ENCODE measurements at places on chromosomes 16 and 17. TPM values are rescaled to one million over a fixed set of nuclear protein-coding genes. Genes with fewer than 3 reads are reported as not detected.

- H3K36me3 ChIP-seq = no peaks in the 10 kb centered on the region
- H3K27me3 ChIP-seq = no peaks in the 10 kb centered on the region
- no peaks in the 10 kb centered on the region for H3K4me1 ChIP-seq
- H3K27ac ChIP-seq = no peak overlapping the region
- no peak for DNase-seq
These were observed 73.0 kb downstream of the SLC6A2 start for GRCh38 chr16:55728797-55729196.

The MT1A gene
- 672 TPM for total RNA-seq

GRCh38 chr17:60510031-60510430, 16.0 kb downstream of the APPBP2 start:
- H3K4me1 ChIP-seq = no peaks in the 10 kb centered on the region
- H3K27ac ChIP-seq = no peak overlapping the region
- no peak overlapping the region for H3K4me3 ChIP-seq

The SLC6A4 gene
- under 0.01 TPM for total RNA-seq

DNA sequence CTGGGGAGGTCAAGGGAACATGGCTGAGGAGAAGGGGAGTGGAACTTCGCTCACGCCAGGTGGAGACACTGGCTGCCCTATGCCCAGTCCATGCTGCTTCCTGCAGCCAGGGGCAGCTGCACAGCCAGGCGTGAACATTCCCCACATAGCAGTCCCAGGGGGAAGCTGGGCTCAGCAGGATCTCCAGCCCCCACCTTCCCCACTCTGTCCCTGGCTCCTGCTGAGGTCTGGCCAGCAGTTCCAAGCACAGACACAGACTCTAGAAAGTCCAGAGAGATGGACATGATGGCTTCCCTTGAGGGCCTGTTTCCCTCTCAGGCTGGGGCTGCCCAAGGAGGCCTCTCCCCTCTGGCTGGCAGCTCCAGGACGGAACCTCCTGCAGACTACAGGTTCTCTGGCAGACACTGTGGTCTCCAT, 9.3 kb downstream of the JUP start:
- H3K27ac ChIP-seq = peak overlapping the region; percentile 89
- no peak overlapping the region for H3K4me3 ChIP-seq
- DNase-seq = no peak
- H3K27me3 ChIP-seq = no peaks in the 10 kb centered on the region
- peaks cover 66% of the 10 kb centered on the region for H3K4me1 ChIP-seq
- no peaks in the 10 kb centered on the region for H3K36me3 ChIP-seq

The MT1H gene
- total RNA-seq = not detected

DNA sequence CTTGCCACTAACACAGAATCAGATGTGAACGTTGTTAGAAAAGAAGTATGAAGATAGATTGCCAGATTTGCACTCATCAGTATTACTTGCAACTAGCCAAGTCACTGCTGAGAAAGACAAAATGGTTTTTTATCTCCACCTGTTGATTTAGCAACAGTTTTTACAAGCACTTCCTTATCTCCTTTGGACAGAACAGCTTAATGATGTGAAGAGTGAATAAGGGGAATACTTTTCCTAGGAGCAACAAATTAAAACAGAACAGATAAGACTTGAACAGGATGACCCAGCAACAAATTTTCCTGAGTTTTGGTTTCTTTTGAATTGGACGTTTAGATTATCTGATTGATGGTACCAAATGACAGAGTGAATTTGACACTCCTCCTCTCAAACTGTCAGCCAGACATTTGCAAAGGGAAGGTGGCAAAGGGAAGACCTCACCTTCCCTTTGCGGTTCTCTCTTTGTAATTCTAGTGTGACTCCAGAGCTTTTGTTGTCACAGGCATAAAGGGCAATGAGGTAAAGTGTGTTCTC, 130.6 kb downstream of the NLK start:
- no peaks in the 10 kb centered on the region for H3K4me1 ChIP-seq
- DNase-seq = no peak
- H3K36me3 ChIP-seq = no peaks in the 10 kb centered on the region
- no peaks in the 10 kb centered on the region for H3K27me3 ChIP-seq
- H3K27ac ChIP-seq = no peak overlapping the region

The UTS2R gene
- total RNA-seq = 0.33 TPM

GRCh38 chr17:41865596-41865893, 322 bp upstream of the KLHL11 start:
- H3K4me1 ChIP-seq = peaks cover 9% of the 10 kb centered on the region
- no peak for DNase-seq
- no peaks in the 10 kb centered on the region for H3K36me3 ChIP-seq

DNA sequence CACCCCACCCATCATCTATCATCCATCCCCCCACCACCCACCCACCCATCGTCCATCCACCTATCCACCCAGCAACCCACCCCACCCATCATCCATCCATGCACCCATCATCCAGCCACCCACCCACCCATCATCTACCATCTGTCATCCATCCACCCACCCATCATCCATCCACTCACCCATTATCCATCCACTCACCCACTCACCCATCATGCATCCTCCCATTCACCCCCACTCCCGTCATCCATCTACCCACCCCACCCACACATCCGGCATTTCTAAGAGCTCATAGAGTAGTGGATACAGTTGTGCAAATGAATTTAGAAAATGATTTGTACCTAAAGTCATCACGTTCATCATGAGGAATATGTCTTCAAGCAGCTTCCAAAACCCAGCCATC, 405.1 kb downstream of the SNX29 start:
- no peak overlapping the region for H3K4me3 ChIP-seq
- no peaks in the 10 kb centered on the region for H3K27me3 ChIP-seq
- DNase-seq = no peak

GRCh38 chr17:17785407-17785806, 51.4 kb downstream of the SREBF1 start:
- H3K27ac ChIP-seq = peak overlapping the region; percentile 8
- H3K27me3 ChIP-seq = no peaks in the 10 kb centered on the region
- H3K36me3 ChIP-seq = no peaks in the 10 kb centered on the region
- H3K4me1 ChIP-seq = peaks cover 12% of the 10 kb centered on the region

DNA sequence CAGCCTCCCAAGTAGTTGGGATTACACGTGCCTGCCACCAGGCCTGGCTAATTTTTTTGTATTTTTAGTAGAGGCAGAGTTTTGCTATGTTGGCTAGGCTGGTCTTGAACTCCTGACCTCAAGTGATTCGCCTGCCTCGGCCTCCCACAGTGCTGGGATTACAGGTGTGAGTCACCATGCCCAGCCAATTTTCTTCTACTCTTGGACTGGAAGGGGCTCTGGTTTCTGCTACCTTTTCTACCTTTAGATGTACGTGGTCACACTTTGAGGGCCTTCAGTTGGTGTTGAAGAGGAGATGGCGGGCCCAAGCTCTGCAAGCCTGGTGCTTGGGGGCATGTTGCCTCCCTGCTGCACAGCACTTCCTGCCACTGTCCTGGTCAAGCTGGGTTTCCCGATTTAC, 173.6 kb downstream of the PRKCA start:
- H3K27ac ChIP-seq = no peak overlapping the region
- H3K27me3 ChIP-seq = no peaks in the 10 kb centered on the region
- no peaks in the 10 kb centered on the region for H3K4me1 ChIP-seq
- DNase-seq = no peak
- no peak overlapping the region for H3K4me3 ChIP-seq

The NXN gene
- total RNA-seq = 14.3 TPM

The ORMDL3 gene
- 90.5 TPM for total RNA-seq

DNA sequence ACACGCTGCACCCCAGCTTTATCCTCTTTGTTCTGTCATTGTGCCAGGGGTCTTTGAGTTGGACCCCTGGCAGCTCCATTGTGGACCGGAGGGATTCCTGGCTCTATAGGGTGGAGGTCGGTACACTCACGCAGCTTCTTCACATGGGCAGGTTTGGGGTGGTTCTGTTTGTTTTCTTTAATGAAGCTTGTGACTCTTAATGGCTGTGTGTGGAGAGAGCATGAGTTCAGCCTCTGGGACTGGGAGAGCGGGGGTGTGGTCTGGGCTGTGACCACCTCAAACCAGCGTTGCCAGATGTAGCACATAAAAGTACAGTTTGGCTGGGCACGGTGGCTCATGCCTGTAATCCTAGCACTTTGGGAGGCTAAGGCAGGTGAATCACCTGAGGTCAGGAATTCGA, 21.2 kb upstream of the NAGLU start:
- DNase-seq = no peak
- peaks cover 24% of the 10 kb centered on the region for H3K4me1 ChIP-seq
- no peaks in the 10 kb centered on the region for H3K27me3 ChIP-seq

DNA sequence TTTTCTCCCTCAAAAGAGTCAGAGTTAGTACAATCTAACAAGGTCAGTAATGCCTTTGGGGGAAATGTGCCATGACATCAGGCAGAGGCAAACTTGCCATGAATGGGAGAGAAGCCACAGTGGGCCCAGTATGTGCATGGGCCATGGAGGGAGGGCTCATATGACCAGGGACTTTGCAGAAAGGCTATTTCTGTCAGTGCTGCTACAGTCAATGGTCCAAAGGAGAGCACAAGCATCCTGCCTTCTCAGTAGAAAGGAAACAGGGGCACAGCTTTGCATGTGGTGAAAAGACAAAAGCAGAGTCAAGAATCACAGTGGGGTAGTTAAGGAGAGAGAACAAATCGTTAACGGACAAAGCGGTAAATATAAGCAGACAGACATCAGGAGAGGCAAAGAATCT, 11.2 kb upstream of the CORO6 start:
- no peaks in the 10 kb centered on the region for H3K27me3 ChIP-seq
- DNase-seq = no peak
- no peaks in the 10 kb centered on the region for H3K4me1 ChIP-seq
- H3K27ac ChIP-seq = no peak overlapping the region
- H3K36me3 ChIP-seq = no peaks in the 10 kb centered on the region

GRCh38 chr17:45904866-45905265, 10.5 kb downstream of the MAPT start:
- H3K4me1 ChIP-seq = no peaks in the 10 kb centered on the region
- H3K4me3 ChIP-seq = no peak overlapping the region
- H3K27ac ChIP-seq = no peak overlapping the region
- H3K27me3 ChIP-seq = no peaks in the 10 kb centered on the region

GRCh38 chr16:89300976-89301360, 83.5 kb downstream of the ZNF778 start:
- H3K4me3 ChIP-seq = no peak overlapping the region
- no peaks in the 10 kb centered on the region for H3K27me3 ChIP-seq
- H3K27ac ChIP-seq = peak overlapping the region; percentile 12
- H3K36me3 ChIP-seq = no peaks in the 10 kb centered on the region
- H3K4me1 ChIP-seq = no peaks in the 10 kb centered on the region

- no peak overlapping the region for H3K27ac ChIP-seq
- no peaks in the 10 kb centered on the region for H3K27me3 ChIP-seq
- no peaks in the 10 kb centered on the region for H3K36me3 ChIP-seq
- no peaks in the 10 kb centered on the region for H3K4me1 ChIP-seq
- DNase-seq = no peak
These were observed 59.4 kb downstream of the USP32 start for GRCh38 chr17:60332574-60332973.

DNA sequence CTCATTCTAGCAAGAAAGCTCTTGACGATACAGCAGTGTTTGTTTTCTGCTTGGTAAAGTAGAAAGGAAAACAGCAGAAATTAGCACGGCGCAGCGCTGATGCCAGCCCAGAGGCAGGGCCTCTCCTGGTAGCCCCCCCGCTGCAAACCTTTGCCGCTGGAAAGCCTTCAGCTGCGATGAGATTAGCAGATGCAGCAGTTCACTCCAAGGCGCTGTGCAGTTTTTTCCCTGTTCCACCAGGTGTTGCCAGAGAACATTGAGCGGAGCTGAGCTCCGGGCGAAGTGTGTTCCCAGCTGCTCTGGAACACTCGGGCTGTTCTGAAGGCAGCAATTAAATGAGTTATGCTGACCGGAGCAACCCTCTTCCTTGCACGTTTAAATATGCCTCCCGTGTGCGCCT, 72.5 kb downstream of the RBFOX1 start:
- H3K4me3 ChIP-seq = no peak overlapping the region
- no peak overlapping the region for H3K27ac ChIP-seq
- H3K4me1 ChIP-seq = no peaks in the 10 kb centered on the region
- H3K36me3 ChIP-seq = no peaks in the 10 kb centered on the region
- H3K27me3 ChIP-seq = no peaks in the 10 kb centered on the region

- no peak for DNase-seq
- H3K4me3 ChIP-seq = no peak overlapping the region
- no peaks in the 10 kb centered on the region for H3K27me3 ChIP-seq
- H3K36me3 ChIP-seq = no peaks in the 10 kb centered on the region
These were observed 13.6 kb downstream of the TMEM220 start for GRCh38 chr17:10716218-10716617.

- no peak overlapping the region for H3K27ac ChIP-seq
- H3K4me1 ChIP-seq = no peaks in the 10 kb centered on the region
- no peak overlapping the region for H3K4me3 ChIP-seq
- no peak for DNase-seq
- peaks cover 5% of the 10 kb centered on the region for H3K36me3 ChIP-seq
These were observed 47.1 kb downstream of the SLC6A4 start for GRCh38 chr17:30188211-30188939.

The SALL1 gene
- total RNA-seq = 0.15 TPM

DNA sequence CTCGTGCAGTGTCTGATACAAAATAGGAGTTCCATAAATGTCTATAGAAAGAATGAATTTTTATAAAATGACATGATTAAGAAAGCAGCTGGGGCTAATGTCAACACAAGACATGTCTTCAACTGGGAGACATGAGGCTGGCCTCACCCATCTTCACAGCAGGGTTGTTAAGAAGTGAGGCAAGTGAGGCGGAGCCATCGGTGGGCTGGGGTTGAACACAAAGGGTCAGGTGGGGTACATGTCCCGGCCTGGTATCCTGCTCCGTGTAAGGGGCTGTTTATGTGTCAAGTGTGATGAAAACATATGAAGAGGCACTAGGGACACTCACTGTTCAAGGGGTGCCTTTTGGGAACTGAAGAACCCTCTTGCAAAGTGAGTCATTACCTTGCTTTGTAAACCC, 22.1 kb downstream of the CDK5R1 start:
- H3K36me3 ChIP-seq = no peaks in the 10 kb centered on the region
- DNase-seq = no peak
- no peak overlapping the region for H3K4me3 ChIP-seq
- no peaks in the 10 kb centered on the region for H3K27me3 ChIP-seq
- H3K4me1 ChIP-seq = no peaks in the 10 kb centered on the region

DNA sequence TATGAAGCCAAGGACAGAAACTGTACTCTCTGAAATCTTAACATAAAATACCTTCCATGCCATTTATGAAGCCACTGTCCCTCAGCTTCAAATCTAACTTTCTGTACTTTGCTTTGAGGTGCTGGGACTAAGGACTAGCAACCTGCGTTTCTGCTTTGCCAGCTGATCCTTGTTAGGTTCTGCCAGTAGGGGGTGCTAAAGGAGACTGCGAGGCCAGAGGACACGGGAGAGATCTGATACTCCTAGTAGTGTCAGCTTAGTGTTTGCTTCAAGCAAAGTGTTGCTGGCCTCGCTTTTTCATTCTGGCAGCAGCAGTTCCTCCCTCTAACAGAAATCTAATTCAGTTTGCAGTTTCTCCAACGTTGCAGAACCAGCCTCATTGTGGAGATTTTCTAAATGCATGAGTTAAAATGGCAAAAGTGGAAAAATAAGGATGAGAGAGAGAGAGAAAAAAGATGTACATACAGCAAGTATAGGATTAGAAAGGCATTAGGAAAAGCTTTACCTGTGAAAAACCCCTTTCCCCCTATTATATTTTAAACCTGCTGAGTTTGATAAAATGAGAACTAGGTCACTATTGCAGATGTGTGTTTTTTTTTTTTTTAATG, 297.5 kb downstream of the CA10 start:
- no peaks in the 10 kb centered on the region for H3K27me3 ChIP-seq
- no peaks in the 10 kb centered on the region for H3K36me3 ChIP-seq
- H3K27ac ChIP-seq = no peak overlapping the region
- H3K4me3 ChIP-seq = no peak overlapping the region
- DNase-seq = no peak
- H3K4me1 ChIP-seq = no peaks in the 10 kb centered on the region

The TP53TG3C gene
- not detected for total RNA-seq

The EFNB3 gene
- 3.3 TPM for total RNA-seq

- H3K36me3 ChIP-seq = no peaks in the 10 kb centered on the region
- H3K27me3 ChIP-seq = no peaks in the 10 kb centered on the region
- peaks cover 4% of the 10 kb centered on the region for H3K4me1 ChIP-seq
These were observed 446.9 kb downstream of the UTP18 start for GRCh38 chr17:51707216-51707615.

Data from breast epithelium (tissue), 4 donors.